ENCODE measurements at places on chromosomes 1 and 21. TPM values are rescaled to one million over a fixed set of nuclear protein-coding genes. Genes with fewer than 3 reads are reported as not detected.

DNA sequence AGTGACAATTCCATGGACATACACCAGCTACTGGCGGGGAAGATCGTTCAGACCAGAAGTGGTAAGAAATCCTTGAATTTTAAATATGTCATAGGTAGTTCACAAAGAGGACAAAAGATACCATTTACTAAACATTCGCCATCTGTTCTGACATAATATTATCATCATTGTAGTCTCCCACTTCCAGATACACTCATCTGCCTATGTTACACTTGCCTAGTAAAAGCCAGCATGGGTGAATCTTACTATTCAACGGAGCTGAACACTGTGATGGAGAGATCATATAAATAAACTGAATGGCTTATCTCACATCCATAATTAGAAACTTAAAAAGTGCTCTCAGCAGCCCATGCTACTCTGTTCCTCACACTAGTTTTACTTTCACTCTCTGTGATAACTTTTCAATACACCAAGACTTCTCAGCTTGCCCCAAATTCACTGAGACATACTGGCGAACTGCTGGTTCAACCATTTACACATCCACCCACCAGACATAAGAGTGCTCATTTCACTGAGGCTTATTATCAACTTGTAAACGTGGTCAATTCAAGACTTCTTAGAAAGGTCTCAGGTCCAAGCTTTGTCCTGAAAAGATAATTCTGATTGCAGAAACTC is 463 bp upstream of the PRRC2C start:
- no peaks in the 10 kb centered on the region for H3K36me3 ChIP-seq
- DNase-seq = no peak
- peak overlapping the region; percentile 100 for H3K27ac ChIP-seq
- no peaks in the 10 kb centered on the region for H3K27me3 ChIP-seq
- peak overlapping the region; percentile 99 for H3K4me3 ChIP-seq
- peaks cover 44% of the 10 kb centered on the region for H3K4me1 ChIP-seq

The DNALI1 gene
- 0.32 TPM for polyA plus RNA-seq

The HUNK gene
- not detected for polyA plus RNA-seq

DNA sequence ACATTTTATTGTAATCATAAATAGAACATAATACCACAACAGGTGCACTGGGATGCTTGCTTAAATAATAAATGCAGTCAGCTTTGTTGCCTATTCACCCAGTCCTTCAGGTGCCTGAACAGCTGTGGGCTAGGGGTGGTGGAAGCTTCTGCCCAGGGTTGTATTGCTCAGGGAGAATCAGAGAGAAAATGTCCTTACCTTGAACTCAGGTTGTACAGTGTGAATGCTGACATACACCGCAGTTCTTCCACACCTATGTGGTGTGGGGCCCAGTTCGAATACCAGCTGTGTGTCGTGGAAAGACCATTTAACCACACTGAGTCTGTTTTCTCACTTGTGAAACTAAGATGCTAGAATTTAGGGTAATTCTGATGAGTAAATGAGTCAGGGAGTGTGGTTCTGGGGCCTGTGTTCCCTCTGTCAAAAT is 115.7 kb upstream of the ATP1A1 start:
- peak; percentile 31 for DNase-seq
- no peaks in the 10 kb centered on the region for H3K4me1 ChIP-seq
- H3K36me3 ChIP-seq = no peaks in the 10 kb centered on the region
- H3K27me3 ChIP-seq = no peaks in the 10 kb centered on the region
- H3K4me3 ChIP-seq = no peak overlapping the region

GRCh38 chr1:84665703-84666317 is 24.5 kb downstream of the SSX2IP start:
- no peaks in the 10 kb centered on the region for H3K4me1 ChIP-seq
- H3K4me3 ChIP-seq = no peak overlapping the region
- H3K27ac ChIP-seq = no peak overlapping the region
- no peaks in the 10 kb centered on the region for H3K36me3 ChIP-seq
- no peak for DNase-seq

GRCh38 chr1:50424884-50425375 is 1.7 kb upstream of the DMRTA2 start:
- no peak for DNase-seq
- H3K4me3 ChIP-seq = peak overlapping the region; percentile 68
- no peaks in the 10 kb centered on the region for H3K36me3 ChIP-seq
- peaks cover 38% of the 10 kb centered on the region for H3K27me3 ChIP-seq

The PTPN7 gene
- polyA plus RNA-seq = 83.1 TPM

DNA sequence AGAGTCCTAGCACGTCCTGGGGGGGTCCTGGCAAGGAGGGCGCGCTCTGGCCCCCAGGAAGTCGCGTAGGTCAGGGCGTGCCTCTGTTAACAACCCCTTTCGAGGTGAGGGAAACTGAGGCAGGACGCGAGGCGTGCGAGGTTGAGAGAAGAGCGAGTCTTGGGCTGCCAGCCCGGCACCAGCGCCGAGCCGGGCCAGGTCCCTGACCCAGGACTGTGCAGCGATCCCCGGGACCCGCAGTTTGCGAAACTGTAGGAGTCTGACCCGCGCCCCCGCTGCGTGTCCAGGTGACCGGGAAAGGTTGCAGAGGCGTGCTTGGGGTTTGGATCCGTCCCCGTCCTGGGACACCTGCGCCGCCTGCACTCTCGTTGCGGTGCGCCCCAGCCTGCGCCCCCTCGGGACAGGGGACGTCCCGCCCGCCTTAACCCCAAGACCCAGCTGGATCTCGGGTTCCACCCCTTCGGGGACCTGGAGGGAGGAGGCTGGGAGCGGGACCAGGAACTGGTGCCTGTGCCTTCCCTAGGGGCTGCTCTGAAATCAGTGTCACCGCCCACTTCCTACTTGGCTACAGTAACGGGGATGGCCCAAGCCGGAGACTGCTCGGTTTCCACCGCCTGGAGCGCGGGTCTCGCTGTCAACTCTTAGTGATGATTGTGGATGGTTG is 493 bp downstream of the DISC1 start:
- H3K4me3 ChIP-seq = peak overlapping the region; percentile 77
- peak overlapping the region; percentile 58 for H3K27ac ChIP-seq
- peak; percentile 58 for DNase-seq

DNA sequence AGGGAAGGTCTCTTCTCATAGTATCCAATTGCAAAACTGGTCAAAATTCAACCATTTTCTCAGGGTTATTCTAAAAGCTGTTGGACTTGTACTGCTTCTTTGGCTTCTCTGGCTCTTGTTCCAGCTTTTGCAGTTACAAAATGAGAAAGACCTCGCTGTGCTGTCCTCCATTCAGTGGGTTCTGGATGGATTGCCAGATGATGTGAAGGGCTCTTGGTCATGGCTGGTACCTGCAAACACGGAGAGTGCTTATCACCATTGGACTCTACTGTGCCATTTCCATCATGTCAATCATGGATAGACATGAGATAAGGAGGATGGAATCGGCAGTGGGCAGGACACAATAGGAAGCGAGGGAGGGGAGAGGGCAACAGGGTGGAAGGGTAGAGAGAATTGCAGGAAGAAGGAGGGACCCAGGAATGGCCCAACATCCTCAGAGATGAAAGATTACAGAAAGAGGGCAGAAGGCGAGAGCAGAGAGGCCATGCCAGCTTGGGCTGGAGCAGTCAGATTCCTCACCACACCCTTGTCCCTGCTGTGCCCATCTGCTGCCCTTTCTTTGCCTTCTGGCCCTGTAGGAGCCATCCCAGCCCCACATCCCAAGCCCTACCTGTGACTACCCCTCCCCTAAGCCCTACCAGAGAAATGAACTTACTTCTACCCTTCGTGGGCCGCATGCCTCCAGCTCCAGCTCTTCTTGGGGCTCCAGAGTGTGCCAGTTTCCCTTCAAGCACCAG is 70.3 kb downstream of the HIVEP3 start:
- H3K4me1 ChIP-seq = no peaks in the 10 kb centered on the region
- no peaks in the 10 kb centered on the region for H3K27me3 ChIP-seq
- H3K36me3 ChIP-seq = no peaks in the 10 kb centered on the region
- no peak overlapping the region for H3K27ac ChIP-seq
- H3K4me3 ChIP-seq = no peak overlapping the region
- DNase-seq = no peak

The C1orf87 gene
- polyA plus RNA-seq = not detected

- H3K27ac ChIP-seq = no peak overlapping the region
- H3K36me3 ChIP-seq = peaks cover 4% of the 10 kb centered on the region
- no peak overlapping the region for H3K4me3 ChIP-seq
- H3K4me1 ChIP-seq = peaks cover 1% of the 10 kb centered on the region
- DNase-seq = no peak
These were observed 6.5 kb upstream of the ZZZ3 start for GRCh38 chr1:77688939-77689338.

DNA sequence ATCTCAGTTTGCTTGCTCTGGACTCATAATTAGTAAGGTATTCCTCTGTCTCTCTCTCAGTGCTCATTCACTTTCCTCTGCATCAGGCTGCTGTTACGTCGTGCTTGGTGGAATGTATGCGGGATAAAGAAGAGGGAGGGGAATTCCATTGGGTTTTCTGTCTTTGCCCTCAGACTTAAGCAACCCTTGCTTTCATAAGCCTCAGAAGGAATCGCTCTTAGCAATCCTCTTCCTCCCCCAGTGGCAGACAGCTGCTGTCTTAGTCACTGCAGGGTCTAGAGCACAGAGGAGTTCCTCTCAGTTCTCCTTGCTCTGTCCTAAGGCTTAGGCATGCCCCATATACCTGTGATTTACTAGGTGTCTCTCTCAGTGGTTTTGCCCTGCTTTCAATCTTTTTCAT is 19.1 kb upstream of the NTMT2 start:
- no peak for DNase-seq
- H3K4me3 ChIP-seq = no peak overlapping the region
- no peaks in the 10 kb centered on the region for H3K36me3 ChIP-seq
- no peak overlapping the region for H3K27ac ChIP-seq

GRCh38 chr1:83596331-83596730 is 402.6 kb downstream of the TTLL7 start:
- no peak overlapping the region for H3K27ac ChIP-seq
- H3K4me3 ChIP-seq = no peak overlapping the region
- H3K27me3 ChIP-seq = no peaks in the 10 kb centered on the region
- no peaks in the 10 kb centered on the region for H3K36me3 ChIP-seq
- DNase-seq = no peak

DNA sequence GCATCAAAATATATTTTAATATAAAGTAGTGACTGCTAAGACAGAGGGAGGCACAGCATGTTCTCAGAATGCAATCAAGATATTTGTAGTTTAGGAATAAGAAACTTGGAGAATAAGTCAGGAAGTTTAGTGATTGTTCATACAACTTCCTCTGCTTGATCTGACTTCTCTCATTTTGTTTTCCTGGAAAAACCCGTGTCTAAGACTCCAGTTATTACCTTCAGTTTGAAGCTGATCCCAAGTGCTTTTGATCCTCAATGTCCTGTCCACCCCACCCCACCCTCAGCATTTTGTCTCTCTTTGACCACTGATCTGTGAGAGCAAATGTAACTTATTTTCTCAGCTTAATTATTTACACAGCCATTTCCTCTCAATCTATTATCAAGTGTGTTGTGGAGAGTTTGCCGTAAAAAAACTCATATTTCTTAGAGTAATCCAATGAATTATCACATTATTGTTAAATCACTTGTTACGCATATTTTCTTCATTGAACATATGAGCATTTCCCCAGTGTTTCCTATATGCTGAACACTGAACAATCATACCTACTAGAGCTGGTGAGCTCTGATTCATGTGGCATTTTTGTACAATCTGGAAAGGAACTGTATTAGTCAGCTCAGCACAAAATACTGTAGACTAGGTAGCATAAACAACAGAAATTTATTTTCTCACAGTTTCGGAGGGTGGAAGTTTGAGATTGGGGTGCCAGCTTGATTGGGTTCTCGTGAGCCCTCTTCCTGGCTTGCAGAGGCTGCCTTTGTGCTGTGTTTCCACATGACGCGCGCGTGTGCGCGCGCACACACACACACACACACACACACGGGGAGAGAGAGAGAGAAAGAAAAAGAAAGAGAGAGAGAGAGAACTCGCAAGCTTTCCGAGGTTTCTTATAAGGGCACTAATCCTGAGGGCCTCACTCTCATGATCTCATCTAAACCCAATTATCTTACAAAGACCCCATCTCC is 65.5 kb upstream of the DPYD start:
- H3K27ac ChIP-seq = no peak overlapping the region
- peaks cover under 1% of the 10 kb centered on the region for H3K27me3 ChIP-seq
- H3K36me3 ChIP-seq = no peaks in the 10 kb centered on the region
- DNase-seq = no peak
- H3K4me3 ChIP-seq = peak overlapping the region; percentile 24

DNA sequence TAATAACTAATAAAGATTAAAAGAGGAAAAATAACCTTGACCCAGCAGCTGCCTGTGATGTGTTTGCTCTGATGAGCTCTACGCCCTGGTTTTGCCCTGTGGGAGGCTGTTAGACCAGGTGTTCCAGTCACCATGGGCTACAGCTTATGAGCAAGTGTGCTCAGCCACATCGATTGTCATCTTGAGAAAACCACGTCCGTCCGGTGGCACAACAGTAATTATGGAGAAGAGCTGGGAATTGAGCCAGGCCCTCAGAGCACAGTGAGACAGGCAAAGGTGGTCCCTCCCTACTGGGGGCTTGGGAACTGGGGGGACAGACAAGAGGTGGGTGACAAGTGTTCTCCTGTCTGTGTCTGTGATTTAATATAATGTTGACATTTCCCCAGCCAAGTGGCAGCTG is 420.5 kb downstream of the MATN1 start:
- no peaks in the 10 kb centered on the region for H3K36me3 ChIP-seq
- no peak for DNase-seq
- no peaks in the 10 kb centered on the region for H3K4me1 ChIP-seq
- no peak overlapping the region for H3K27ac ChIP-seq
- H3K4me3 ChIP-seq = no peak overlapping the region
- no peaks in the 10 kb centered on the region for H3K27me3 ChIP-seq

The SORT1 gene
- not detected for polyA plus RNA-seq

The DTL gene
- polyA plus RNA-seq = 2.4 TPM

The KCNK1 gene
- polyA plus RNA-seq = not detected

DNA sequence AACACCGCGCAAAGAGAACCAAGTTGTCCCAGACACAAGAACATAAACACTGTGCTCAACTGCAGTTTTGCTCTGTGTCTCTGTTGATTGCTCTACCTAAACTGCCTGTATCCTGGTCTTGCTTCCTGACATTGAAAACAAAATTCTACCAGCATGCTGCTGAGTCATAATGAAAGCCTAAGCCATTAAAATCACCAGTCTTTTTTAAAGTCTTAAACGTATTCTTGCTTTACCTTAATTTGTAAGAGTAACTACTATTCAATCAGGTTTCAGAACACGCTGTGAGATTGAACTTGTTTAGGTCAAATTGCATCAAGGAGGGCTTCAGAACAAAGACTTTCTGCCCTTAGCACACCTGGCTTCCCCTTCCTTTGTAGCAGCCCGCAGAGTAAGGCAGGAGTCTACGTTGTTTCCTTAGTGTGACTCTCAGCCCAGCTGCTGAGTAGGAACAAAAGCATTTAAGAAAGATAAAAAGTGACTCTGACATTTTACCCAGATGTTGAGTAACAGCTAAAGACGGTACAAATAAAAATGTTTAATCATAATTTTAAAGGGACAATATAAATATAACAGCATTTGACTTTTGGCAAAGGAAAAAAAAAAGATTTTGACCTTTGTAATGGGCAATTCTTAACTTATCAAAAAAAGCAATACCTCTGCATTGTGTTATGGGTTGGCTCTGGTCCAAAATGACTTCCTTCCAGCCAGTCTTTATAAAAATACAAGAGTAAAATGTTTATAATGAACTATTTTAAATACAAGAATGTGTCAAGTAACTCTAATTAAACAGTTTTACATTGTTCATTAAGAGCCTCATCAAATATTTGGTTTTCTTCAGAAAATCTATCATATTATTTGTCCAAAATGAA is 186.9 kb upstream of the ADGRL4 start:
- H3K36me3 ChIP-seq = no peaks in the 10 kb centered on the region
- H3K27ac ChIP-seq = no peak overlapping the region
- H3K27me3 ChIP-seq = no peaks in the 10 kb centered on the region
- DNase-seq = no peak
- no peak overlapping the region for H3K4me3 ChIP-seq

All from CD4-positive, CD25-positive, alpha-beta regulatory T cell (primary cell).